ENCODE measurements at places on chromosomes 1 and 21.
A peak's percentile ranks its signal among the peaks of the same experiment; 100 is the strongest.

DNA sequence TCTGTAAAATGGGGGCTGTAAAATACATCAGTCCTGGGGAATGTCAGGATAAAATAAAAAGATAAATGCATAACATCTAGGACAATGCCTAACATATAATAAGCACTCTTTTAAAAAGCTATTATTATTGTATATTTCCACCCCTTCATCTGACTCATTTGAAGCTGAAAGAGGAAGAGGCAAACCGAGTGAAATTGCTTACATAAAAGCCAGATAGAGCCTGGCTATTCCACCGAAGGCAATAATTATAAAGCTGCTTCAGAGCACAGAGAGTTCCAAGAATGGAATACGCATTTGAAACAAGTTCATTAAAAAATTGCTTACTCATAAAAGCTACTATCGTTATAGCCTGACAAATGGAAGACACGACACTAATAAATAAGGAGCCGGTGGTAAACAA lies 186.1 kb upstream of the CAMK1G start:
- DNase-seq = no peak

GRCh38 chr1:43421976-43422750 lies 31.6 kb downstream of the HYI start:
- no peak for DNase-seq

- peak; percentile 35 for DNase-seq
Observed at GRCh38 chr1:7786795-7787194, 2.7 kb downstream of the PER3 start.

DNA sequence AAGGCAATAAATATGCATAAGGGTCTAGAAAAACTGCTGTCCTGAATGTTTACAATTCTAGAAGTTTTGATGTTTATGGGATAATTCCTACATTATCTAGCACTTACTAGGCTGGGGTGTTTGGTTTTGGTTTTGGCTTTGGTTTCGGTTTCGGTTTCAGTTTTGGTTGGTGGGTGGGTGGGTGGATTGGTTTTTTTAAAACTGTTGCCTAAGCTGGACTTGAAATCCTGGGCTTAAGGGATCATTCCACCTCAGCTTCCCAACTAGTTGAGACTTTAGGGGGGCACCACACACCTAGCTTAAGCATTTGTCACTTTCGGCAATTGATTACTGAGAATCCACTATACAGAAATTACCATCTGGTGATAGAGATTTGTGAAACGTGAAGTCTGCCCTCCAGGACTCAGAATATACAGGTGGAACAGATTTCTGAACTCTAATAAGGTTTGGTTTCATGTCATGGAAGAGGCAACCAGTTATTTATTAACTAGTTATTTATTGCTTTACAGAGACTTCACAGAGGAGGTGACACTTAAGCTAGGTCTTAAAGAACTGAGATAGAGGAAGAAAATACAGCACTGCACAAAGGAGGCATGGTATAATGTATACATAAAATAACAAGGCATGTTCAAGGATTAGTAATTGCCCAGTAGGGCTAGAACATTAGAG lies 69.6 kb downstream of the PIK3R3 start:
- DNase-seq = peak; percentile 37

- no peak for DNase-seq
Observed at GRCh38 chr1:165452336-165453130, 7.6 kb upstream of the RXRG start.

- peak; percentile 67 for DNase-seq
Observed at GRCh38 chr1:201020040-201020591, 3.4 kb downstream of the KIF21B start.

DNA sequence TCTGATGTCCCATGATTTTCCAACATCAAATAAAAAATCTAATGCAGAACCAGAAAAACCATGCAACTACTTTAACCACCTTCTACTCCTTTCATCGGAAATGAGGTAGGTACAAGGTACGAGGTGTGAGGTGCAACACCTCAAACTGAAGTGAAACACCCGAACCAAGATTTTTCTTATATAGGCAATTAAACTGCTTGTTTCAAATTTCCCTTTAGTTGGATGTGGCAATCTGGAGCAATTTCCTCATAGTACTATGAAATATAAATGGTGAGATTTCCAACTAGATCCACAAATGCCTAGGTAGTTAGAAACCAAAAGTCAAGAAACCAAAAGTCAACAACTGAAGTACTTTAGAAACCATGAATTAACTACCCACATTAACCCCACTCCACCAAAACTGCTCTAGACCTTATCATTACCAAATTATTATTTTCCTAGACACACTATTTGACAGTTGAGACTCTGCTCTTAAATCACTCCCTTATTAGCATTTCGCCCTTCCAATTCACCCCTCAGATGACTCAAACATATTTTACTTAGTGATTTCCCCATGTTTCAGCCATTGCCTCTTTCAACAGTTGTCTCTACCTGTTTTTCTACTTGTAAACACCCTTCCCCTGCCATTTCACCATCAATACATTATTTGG lies 37.8 kb downstream of the FUBP1 start:
- no peak for DNase-seq

- peak; percentile 59 for DNase-seq
Observed at GRCh38 chr1:110196917-110197765, 13.0 kb upstream of the KCNC4 start.

- no peak for DNase-seq
Observed at GRCh38 chr1:201126832-201127754, at the start of gene ASCL5. TSS of gene ASCL5 (minus strand) at chr1:201127184. CDS start at chr1:201115372, 11,812 bp downstream.

Measured in NB4 (cell line).